ENCODE measurements at places on chromosomes 16 and 17. TPM values are rescaled to one million over a fixed set of nuclear protein-coding genes. Genes with fewer than 3 reads are reported as not detected.

MYH2 gene
- total RNA-seq = not detected

FLOT2 gene
- 143 TPM for total RNA-seq

NGFR gene
- 131 TPM for total RNA-seq

PRDM7 gene
- total RNA-seq = not detected

LAT gene
- total RNA-seq = 8.3 TPM

MYLK3 gene
- 0.49 TPM for total RNA-seq

Measured in glutamatergic neuron (in vitro differentiated cells).